Astrocyte of the cerebellum (primary cell): ENCODE measurements at places on chromosomes 2 and 18.

DNA sequence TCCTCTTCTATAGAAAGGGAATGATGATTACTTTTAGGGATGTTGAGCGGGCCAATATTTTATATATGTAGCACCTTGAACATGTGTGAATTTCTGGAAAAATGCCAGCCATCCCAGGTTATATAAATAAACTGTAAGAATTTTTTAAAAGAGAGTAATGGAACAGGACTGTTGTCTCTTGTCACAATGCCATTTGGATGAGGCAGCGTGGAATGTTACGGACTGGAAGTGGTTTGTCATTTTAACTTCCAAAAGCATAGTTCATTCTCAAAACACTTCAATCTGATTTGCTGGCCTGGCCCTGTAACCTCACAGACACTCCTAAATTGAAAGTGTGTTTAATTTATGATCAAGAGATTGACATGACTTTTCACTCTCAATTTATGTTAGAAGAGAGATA is 70.8 kb downstream of the TPGS2 start:
- no peak for DNase-seq

GRCh38 chr2:215680605-215681598 is 245.0 kb upstream of the FN1 start:
- DNase-seq = peak; percentile 94

DNA sequence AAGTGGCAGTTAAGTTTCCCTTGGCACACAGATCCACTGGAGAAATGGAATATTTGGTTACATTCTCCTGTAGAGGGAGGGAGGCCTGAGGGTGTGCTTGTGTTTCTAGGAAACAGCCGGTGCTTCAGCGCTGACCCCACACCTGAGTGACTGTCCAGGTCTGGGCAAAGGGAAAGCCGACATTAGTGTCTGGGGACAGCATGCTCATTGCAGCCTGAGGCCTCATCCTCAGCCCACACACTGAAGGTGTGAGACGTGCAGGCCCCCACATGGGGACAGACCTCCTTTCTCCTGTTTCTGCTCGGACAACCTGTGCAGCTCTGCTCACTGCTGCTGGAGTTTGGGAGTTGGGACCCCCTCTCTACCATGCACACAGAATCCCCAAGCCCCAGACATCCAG is 178.3 kb downstream of the ACKR3 start:
- no peak for DNase-seq

- DNase-seq = no peak
Measured at GRCh38 chr2:105400138-105400540, 1.3 kb upstream of the FHL2 start.

DNA sequence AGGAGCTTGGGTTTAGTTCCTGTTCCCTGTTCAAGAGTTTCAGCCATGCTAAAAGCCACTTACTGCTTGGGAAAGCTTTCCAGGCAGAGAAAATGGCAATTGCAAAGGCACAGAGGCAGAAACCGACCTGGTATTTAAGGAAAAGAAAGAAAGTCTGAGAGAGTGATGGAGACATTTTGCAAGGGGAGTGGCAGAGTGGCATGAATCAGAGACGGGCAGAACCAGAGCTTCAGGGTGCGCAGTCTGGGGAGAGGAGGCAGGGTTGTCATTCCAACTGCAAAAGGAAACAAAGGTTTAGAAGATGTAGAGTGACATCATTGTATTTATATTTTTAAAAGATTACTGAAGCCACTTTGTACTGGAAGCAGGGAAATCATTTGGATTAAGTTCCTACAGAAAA is 14.9 kb upstream of the GNAL start:
- no peak for DNase-seq

DNA sequence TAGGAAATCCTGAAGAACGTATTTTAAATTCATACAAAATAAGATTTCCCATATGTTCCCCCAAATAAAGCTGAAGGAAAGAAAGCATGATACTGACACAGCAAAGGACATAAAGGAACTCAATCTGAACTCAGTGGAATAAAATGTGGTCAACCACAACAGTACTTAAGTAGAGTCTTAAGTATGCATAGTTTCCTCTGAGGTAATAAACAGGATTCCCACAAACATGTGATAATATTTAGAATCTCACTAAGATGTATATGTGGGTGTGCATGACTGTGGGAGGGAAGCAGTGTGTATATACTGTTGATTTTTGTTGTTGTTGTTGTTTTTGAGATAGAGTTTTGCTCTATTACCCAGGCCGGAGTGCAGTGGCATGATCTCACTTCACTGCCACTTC is 69.3 kb downstream of the NOL10 start:
- DNase-seq = peak; percentile 86

- no peak for DNase-seq
Measured at GRCh38 chr18:58545338-58546296, 83.3 kb downstream of the ALPK2 start.

DNA sequence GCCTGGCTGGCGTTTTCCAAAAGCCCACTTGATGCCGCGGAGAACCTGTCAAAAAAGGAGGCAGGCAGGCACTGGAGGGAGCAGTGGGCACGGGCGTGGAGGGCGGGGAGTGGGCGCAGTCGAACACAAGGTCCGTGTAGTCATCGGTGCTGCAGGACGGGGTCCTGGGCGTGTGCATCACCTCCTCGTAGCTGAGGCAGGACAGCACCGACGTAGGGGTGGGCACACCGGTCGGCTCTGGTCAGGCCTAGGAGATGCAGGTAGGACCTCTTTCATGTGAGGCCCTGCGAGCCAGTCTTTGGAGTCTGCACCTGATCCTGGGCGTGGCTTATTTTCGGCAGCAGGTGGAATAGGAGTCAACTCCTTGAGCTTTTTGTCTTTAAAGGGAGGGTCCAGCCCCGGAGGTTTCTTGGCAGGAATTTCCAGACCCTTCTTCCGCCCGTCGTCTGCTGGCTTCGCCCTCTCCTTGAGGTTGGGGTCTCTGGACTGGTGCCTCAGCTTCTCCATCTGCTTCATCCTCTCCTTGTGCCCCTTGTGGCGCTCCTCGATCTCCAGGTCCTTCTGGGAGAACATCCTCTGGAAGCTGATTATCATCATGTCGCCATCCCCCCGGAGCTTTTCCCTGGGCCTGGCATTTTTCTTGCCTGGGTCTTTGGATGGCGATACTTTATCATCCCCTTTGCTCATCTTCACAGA is 892.5 kb upstream of the LRRTM1 start:
- DNase-seq = no peak

GRCh38 chr2:197558393-197558792 is 42.5 kb downstream of the MOB4 start:
- no peak for DNase-seq

GRCh38 chr18:47928466-47928865 is 2.0 kb downstream of the SMAD2 start:
- no peak for DNase-seq

GRCh38 chr2:144490857-144491256 is 29.1 kb downstream of the ZEB2 start:
- DNase-seq = no peak

DNA sequence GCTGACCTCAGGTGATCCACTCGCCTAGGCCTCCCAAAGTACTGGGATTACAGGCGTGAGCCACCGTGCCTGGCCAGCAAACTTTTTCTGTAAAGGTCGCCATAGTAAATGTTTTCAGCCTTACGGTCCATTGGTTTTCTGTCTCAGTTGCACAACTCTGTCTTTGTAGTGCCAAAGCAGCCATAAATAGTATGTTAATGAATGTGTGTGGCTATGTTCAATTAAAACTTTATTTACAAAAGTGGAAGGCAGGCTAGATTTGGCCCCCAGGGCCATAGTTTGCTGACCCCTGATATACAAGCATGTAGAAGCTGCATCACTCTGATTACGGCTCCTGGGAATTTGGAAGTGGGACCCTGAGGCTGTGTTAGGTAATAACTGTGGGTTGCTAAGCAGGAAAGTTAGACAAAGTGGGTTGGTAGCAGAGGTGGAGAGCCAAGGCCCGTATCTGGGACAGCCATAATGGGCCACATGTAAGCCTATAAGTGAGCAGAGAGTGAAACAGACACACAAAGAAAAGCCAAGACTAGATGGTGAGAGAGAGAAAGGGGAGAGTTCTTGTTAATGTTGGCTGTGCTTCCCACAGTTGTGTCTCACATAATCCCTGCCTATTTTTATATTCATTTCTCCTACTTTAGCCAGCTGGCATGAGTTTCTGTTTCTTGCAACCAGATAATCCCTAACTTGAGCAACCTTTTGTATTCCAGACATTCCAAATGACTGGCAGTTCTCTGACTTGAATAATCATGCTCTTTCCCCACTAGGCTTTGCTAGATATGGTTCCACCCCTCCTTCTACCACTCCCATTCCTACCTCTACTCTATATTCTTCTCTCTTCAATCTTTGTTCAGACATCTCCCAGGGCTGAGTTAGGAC is 223.3 kb upstream of the STON1 start:
- DNase-seq = no peak

- no peak for DNase-seq
Measured at GRCh38 chr2:230862292-230862691, 2.5 kb upstream of the ITM2C start.

GRCh38 chr18:711657-712400 is 601 bp downstream of the ENOSF1 start:
- peak; percentile 69 for DNase-seq

DNA sequence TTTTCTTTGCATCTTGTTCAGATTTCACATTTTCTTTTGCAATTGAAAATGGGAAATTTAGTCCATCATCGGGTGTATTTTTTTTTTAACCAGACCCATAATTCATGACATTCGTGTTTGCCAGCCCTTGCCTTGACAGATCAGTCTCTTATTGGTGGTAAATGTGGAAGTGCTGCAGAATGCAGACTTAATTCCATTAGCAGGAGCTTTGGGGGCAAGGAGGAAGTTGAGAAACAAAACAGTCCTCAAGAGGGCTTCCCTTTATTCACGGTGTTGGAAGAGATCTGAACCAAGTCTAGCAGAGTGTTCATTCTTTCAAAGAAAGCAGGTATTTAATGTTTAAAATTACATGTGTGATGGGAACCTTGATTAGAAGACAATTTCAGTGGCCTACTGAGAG is 16.6 kb upstream of the RPE start:
- DNase-seq = no peak

GRCh38 chr2:70947556-70948184 is 12.0 kb downstream of the ATP6V1B1 start:
- DNase-seq = no peak

- no peak for DNase-seq
Measured at GRCh38 chr18:60100778-60101177, 201.0 kb downstream of the PMAIP1 start.

GRCh38 chr2:112887964-112888749 is 22.8 kb upstream of the IL37 start:
- DNase-seq = no peak

DNA sequence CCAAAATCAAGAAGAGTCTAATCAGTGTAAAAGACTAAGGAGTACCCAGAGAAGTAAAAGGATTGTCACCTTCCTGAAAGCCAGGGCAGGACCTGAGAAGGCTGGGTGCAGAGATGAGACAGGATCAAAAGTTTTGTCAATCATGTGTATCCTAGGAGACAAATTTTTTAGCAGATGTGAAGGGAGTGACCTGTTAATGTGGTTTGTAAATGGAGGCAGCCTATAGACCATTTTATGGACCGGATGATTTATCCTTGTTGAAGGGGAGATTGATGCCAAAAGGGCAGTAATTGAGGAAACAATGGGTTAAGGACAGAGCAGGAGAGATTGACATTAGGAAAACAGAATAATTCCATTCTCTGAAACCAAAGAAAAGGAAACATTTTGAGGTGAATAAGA is 813 bp downstream of the NDC80 start:
- no peak for DNase-seq

DNA sequence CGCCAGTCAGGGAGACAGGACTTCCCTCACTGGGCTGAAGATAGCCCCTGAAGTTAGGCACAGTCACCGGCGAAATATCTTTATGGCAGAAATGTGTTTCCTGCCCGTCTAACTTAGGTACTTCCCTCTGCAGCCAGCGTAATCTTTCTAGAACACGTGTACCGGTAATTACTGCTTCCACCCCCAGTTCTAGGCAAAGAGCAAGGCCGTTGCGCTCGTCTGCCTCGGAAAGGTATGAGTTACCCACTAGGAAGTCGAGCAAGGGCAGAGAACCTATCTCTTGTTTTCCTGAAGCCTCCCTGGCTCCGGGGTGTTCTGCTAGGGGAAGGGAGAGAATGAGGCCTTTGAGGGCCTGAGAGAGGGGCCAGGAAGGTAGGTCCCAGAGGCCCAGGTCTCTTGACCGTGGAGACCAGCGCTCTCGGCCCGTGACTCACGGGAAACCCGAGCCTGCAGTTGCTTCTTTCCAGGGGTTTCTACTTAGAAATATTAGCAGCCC is 70.0 kb downstream of the TWSG1 start:
- no peak for DNase-seq

DNA sequence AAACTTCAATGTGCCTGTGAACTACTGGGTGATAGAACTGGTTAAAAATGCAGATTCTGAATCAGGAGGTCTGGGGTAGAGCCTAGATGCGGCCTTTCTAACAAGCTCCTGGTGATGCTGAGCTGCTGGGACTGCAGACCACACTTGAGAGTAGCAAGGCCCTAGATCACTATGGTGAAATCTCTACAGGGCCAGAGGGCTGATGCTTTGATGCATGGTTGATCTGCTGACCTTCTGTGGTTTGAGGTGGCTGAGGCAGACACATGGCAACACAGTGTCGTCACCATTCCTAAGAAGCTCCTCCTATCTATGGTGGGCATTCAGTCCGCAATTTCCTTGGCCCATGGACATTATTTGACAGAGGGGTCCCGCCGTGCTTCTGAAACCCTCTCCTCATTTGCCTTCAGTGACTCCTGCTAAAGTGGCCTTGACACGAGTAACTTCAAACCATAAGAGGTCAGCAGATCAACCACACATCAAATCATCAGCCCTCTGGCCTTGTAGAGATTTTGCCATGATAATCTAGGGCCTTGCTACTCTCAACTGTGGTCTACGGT is 19.8 kb downstream of the CCDC68 start:
- DNase-seq = no peak

GRCh38 chr2:178229927-178230326 is 35.6 kb downstream of the OSBPL6 start:
- no peak for DNase-seq

DNA sequence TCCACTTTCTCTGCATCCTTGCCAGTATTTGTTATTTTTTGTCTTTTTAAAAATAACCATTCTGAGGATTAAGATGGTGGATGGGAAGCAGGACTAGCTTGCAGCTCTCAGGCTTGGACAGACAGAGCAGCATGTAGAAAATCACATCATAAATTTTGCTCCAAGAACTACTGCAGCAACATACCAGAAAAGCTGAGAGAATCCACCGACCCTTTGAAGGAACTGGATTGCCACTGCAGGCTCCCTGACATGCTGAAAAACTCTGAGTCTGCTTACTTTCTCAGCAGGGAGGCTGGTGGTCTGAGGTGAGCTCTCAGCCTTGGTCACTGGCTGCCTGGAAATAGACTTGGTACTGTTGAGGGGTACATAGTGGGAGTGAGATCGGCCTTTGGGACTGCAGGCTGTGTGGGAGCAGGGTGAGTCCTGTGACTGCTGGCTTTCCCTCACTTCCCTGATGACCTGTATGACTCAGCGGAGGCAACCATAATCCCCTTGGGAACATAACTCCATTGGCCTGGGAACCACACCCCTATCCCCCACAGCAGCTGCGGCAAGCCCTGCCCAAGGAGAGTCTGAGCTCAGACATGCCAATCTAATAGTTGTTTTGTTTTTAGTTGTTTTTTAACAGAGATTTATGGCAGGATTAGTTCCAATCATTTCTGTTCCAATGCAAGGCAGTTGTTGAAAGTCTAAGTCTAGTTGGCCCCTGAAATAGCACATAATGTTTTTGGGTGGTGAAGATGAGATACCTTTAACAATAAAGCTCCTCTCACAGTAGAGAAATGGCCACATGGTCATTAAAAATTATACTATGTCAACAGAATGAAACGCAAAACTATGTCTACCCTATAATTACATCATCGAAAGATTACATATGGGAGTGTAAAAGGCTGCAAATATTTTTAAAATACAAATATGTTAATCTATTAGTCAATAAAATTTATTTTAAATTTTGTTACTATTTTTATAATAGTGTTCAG is 414.2 kb upstream of the CHAC2 start:
- DNase-seq = peak; percentile 2
